ENCODE measurements at places on chromosomes 16 and 17.

DNA sequence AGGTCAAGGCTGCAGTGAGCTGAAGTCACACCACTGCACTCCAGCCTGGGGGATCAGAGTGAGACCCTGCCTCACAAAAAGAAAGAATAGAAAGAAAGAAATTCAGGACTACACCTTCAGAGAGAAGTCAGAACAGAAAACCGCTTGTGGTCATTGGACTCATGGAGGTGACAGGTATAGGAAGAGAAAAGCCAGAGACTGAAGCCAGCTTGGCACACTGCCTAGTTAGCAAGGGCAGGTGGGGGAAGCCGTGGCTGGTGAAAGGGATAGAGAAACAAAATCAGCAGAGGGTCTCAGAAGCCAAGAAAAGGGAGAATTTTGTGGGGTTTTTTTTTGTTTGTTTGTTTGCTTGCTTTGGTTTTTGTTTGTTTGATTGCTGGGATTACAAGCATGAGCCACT, 32.9 kb upstream of the SKAP1 start:
- no peak for DNase-seq

- no peak for DNase-seq
Measured at GRCh38 chr17:61155590-61156237, 243.9 kb upstream of the TBX2 start.

DNA sequence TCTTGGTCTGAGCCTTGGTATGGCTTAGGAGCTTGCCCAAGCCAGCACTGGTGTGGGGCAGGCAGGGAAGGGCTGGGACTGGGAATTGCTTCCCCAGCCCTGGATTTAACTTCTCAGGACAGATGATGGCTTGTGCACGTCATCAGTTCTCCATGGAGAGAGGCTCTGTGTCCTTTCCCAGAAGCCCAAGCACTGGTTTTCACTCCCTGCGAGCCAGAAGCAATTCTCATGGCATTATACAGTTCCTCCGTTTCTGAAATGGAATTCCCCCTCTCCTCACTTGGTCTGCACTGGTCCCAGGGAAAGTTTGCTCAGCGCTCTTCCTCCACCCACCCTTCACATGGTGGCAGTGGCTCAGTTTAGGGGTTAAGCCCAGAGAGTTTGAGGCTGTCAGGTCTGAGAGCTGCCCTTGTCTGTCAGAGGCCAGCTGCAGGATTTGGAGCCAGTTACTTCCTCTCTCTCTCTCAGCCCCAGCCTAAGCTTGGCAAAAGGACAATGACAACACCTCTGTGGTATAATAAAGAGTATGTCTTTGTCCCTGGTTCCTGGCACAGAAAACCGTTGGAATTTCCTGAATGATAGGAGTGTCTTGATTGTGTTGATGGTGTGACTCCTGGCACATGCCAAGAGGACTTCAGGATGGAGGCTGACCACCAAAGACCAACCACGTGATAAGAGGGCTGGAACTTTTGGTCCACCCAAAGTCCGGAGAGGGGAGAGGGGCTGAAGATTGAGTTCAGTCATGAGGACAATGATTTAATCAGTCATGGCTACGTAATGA, 219.6 kb upstream of the TNRC6C start:
- no peak for DNase-seq

GRCh38 chr17:332023-332422, 20.6 kb downstream of the RPH3AL start:
- no peak for DNase-seq

DNA sequence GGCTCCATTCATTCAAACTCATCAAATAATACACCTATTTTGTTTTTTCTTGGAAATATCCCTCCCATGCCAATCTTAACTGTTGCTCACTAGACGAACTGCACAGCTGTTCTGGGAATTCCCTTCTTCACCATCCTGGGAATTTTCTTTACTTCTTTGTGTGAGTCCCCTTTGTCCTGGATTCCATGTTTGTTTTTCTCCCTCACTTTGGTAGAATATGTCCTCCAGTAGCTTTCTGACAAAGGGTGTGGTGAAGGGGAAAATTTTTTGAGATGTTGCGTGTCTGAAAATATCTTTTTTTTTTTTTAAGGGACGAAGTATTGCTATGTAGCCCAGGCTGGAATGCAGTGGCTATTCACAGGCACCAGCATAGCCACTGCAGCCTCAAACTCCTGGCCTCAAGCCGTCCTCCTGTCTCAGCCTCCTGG, 17.2 kb upstream of the UTP6 start:
- no peak for DNase-seq

GRCh38 chr17:50273654-50274040, 619 bp upstream of the TMEM92 start:
- DNase-seq: no peak

GRCh38 chr17:65743308-65743655, 181.8 kb upstream of the AXIN2 start:
- DNase-seq: no peak

GRCh38 chr16:31886227-31886626, 12.6 kb downstream of the ZNF267 start:
- no peak for DNase-seq

DNA sequence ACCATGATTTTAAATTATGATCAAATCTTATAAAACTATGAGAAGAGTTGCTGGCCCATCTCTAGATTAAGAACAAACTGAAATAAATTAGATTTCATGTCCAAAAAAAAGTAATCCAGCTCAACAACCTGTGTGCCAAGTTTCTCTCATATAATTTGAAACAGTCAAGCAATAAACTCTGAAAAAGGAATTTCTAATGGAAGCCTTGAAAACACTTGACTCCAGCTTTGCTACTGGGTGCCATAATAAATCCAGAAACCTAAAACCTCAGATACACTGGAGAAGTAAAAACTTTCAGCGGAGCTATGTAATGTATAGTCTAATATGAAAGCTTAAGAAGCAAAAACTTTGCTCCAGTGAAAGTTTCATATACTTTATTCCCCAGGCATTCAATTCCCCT, 25.5 kb downstream of the RPGRIP1L start:
- no peak for DNase-seq

GRCh38 chr17:16989230-16989952, 17.5 kb upstream of the TNFRSF13B start:
- peak; percentile 66 for DNase-seq

GRCh38 chr17:50466371-50467113, 2.1 kb downstream of the CHAD start:
- no peak for DNase-seq

DNA sequence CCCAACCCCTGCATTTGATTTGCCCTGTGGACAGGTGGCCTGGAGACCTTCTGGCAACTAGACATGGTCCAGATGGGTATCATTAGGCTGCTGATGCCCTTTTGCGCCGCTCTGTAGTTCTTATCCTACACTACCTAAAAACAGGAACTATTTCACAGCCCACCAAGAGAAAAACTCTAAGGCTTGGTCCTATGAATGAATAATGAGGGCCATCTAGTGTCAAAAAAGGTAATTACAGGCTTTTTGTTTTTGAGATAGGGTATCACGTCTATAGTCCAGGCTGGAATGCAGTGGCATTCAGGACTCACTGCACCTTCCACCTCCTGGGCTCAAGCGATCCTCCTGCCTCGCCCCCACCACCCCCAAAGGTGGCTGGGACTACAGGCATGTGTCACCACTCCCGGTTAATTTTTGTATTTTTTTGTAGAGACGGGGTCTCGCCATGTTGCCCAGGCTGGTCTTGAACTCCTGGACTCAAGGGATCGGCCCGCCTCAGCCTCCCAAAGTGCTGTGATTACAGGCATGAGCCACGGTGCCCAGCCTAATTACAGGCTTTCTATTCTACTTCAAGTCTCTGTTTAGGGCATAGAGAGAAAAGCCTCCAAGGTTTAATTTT, 20.9 kb downstream of the COIL start:
- no peak for DNase-seq

- DNase-seq: no peak
Measured at GRCh38 chr17:37278247-37278894, 97.4 kb upstream of the C17orf78 start.

DNA sequence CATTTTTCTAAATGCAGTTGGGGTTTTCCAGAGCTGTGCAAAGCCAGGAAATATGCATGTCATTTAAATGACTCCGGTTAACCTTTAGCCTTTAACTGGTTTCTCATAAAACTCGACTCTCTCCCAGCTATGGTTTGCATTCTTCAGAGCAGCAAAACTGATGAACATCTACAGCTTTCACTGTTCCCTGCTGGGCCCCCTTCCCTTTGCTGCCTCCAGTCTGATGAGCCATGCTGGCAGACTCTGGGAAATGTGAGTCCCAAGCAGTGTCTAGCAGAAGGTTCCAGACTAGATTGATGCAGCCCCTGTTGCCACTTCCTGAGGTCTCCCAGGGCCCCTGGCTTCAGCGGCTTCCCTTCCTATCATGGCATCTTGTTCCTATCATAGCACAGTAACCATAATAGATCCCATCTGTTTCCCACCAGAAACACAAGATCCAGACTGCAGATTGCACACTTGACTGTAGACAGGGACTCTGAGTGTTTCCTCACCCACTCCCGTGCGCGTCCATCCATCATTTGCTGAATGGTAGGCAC, 135.4 kb downstream of the CLEC16A start:
- no peak for DNase-seq

- DNase-seq: peak; percentile 72
Measured at GRCh38 chr17:31535581-31535981, 144.1 kb downstream of the RAB11FIP4 start.

DNA sequence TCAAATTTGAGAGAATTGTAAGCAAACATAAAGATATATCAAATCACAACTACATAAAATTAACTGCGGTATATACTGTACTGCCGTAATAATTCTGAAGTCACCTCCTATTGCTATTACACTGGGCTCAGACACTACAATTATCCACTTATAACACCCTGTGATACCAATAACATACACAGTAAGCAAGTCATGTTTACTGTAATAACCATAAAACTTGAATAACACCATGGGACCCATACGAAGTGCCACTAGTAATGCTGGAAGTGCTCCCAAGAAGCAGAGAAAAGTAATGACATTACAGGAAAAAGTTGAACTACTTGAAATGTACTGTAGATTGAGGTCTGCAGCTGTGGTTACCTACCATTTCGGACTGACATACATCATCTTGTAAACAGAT, 24.0 kb downstream of the CMC2 start:
- DNase-seq: no peak

DNA sequence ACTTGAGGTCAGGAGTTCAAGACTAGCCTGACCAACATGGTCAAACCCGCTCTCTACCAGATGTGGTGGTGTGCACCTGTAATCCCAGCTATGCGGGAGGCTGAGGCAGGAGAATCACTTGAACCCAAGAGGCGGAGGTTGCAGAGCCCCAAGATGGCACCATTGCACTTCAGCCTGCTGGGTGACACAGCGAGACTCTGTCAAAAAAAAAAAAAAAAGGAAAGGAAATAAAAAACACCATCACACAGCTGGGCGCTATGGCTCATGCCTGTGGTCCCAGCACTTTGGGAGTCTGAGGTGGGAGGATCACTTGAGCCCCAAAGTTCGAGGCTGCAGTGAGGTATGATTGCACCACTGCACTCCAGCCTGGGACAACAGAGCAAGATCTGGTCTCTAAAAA, 13.3 kb upstream of the SBK1 start:
- DNase-seq: no peak

- no peak for DNase-seq
Measured at GRCh38 chr17:65750631-65751115, 189.2 kb upstream of the AXIN2 start.

DNA sequence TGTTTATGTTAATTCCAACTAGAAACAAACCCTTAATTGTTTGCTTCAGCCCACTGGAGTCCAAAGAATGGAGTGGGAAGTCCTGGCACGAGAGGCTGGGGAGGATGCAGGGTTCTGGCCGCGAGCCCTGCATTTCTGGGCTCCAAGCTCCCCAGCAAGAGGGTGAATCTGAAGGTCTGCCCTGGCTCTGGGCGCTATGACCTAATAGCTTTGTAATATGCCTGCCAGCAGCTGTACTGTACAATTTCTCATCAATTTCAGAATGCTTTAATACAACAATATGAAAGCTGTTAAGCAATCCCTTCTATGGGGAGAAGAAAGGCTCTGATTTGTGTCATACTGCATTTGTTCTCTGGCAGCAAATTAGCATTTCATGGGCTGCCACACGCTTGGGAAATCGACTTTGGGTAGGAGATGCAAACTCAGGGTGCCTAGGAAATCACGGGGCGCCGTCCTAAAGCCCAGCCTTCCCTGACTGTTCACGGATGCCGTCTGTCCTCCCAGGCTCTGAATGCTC, 43.8 kb downstream of the NDEL1 start:
- no peak for DNase-seq

DNA sequence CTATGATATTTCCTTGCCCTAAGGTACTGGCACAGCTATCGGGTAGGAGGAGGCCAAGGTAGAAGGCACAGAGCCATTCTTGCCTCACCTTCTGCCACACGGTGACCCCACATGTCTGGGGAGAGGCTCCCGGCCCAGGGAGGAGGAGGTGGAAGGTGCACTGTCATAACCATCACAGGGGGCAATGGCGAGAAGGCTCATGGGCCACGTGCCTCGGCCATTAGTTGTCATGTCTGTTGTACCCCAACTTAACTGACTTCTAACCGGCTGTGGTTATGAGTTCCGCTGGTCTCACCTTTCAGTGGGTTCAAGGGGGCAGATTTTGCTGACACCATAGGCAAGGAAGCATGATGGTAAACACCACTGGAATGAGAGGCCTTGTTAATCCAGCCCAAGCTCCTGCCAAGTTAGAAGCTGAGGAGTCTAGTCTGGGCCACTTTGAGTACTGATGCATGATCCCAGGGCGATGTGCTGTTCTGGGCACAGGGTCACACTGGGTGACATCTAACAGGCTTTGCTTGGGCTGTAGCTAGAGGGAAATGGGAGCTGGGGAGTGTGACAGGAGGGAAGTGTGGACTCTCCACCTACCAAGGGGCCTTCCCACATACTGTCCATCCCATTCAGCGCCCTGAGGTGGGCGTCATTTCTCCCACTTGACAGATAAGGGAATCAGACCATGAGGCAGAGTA, 39.6 kb downstream of the HLF start:
- DNase-seq: no peak

DNA sequence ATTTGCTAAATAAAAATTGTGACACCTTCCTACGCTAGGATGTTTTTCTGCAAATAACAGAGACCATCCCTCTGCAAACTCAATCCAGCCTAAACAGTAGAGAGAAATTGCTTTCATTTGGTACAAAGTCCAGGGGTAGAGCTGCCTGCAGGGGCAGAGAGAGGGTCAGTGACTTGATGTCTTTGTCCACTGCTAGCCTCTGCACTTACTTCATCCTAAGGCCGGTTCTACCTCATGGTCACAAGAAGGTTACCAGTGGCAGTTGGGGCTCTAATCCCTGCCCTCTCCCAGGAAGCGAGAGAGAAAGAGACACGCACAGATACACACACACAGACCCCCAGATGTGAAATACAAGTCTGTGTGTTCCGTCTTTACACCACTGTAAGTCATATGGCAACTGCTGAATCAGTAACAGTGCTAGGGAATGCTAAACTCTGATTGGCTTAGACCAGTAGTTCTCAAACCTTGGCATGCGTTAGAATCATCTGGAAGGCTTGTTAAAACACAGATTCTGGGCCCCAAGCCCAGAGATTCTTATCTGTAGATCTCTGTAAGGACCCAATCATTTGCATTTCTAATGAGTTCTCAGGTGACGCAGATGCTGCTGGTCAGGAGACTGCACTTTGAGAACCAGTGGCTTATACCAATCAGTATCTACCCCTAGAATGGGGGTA, 13.1 kb upstream of the LPCAT2 start:
- DNase-seq: no peak

Measured in stimulated activated naive B cell treated with anti-CD40 and anti-IgM and Interleukin-4, amounts not matched to agents 10 μg/mL and 1 μg/mL and 100 μg/mL, for 72 hours (primary cell).